Thoracic aorta (tissue), 2 donors: ENCODE measurements at places on chromosomes 11 and 22.

DNA sequence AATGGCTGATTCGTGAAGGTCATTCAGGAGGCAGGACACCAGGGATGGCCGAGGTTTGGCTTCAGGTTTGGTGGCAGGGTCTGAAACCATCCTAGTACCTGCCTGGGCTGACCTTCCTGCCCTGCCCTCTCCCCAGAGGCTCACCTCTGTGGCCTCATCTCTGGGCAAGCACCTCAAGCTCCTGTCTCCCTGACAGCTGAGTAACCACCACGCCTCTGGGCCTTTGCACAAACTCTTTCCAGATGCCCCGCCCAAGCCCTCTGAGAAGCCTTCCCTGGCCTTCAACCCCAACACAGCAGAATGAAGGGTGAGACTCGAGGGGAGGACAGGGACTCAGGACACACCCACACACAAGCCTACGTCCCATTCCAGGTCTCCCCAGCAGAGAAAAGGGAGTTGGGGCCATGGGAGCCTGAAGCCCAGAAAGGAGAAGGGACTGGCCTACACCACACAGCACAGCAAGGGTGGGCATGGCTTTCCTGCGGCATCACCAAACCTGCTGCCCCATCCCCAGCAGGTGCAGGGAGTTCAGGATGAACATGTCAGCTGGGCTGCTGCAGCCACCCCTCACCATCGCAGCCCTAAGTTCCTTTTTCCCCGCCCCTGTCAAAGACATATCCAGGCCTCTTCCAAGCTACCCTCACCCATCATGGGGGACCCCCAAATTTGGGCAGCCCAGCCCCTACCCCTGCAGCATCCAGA, 2.4 kb downstream of the SHISA8 start:
- DNase-seq = no peak
- H3K4me1 ChIP-seq = peaks cover 29% of the 10 kb centered on the region
- no peak overlapping the region for H3K27ac ChIP-seq
- no peak overlapping the region for H3K4me3 ChIP-seq
- peaks cover 27% of the 10 kb centered on the region for H3K27me3 ChIP-seq

GRCh38 chr11:122797651-122798050, 40.6 kb upstream of the CRTAM start:
- H3K27me3 ChIP-seq = no peaks in the 10 kb centered on the region
- H3K4me1 ChIP-seq = no peaks in the 10 kb centered on the region
- no peaks in the 10 kb centered on the region for H3K36me3 ChIP-seq
- H3K4me3 ChIP-seq = no peak overlapping the region
- no peak for DNase-seq

DNA sequence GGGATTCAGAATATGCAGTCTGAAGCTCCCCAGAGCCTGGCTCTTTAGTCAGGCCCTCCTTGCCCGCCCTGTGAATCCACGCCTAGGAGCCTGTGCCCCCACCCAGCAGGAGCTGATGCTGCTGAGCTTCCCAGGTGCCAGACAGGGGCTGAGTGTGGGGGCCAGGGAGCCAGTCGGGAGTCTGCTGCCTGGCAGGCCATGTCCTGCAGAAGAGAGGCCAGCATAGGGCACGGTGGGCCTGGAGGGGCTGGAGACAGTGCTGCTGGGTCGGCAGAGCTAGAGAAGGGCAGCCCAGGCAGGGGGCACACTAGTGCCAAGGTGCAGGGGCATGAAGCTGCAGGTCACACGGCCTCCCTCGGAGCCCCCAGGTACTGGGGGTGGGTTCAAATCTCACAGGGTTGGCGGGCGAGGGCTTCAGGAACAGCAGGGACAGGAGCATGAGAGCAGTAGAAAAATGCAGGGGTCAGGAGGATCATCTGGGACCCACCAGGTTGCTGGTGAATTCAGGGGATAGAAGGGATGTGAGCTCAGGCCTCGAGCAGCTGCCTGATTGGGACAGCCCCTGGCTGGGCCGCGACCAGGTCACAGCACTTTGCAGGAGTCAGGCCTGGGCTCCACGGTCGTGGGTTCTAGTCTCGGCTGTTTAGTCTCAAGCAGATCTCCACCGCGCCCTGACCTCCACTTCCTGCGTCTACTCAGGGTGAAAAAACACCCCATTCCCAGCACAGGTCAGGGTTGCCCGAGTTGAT, 4.1 kb upstream of the SEPTIN5 start:
- H3K27me3 ChIP-seq = no peaks in the 10 kb centered on the region
- H3K4me1 ChIP-seq = peaks cover 5% of the 10 kb centered on the region
- H3K36me3 ChIP-seq = no peaks in the 10 kb centered on the region
- H3K4me3 ChIP-seq = no peak overlapping the region

DNA sequence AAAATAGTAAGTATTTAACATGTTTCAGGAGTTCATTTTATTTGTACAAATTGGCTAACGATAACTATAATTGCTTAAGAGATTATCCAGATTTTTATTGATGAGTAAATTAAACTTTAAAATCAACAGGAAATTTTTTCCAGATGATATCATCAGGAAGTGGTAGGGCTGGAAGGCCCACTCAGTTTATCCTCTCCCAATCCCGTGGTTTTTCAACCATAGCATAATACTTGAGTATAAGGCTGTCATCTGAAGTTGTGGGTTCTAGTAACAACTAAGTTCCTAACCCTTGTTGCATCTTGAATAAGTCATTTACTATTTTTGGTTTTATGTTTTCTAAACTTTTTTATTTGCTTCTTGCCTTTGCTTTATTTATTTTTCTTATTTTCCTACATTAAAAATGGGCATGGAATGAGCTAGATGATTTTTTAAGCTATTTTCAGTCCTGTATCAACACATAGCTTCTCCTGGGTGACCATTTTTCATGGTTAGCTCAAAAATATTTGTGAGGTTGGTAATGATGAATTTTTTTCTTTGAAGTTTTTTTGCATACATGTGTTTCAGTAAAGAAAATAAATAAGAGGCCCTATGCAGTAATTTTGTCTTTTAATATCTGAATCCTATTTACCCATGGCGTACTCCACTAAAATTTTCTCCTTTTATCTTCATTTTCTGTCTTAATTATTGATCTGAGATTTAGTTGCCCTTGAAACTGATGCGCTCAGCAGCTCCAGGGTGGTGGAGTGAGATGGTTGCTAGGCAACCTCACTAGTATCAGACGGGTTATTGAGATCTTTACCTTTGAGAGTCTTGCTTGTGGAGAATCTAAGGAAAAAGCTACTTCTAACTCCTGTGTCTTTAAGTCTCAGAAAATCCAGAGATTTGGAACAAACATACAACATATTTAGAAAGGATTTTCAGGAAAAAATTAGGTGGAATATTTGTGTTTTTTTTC, 452.0 kb upstream of the CCDC179 start:
- no peaks in the 10 kb centered on the region for H3K4me1 ChIP-seq
- H3K27ac ChIP-seq = no peak overlapping the region
- DNase-seq = no peak
- H3K27me3 ChIP-seq = no peaks in the 10 kb centered on the region
- no peak overlapping the region for H3K4me3 ChIP-seq

GRCh38 chr11:117704395-117705100, 92.5 kb downstream of the DSCAML1 start:
- H3K27ac ChIP-seq = no peak overlapping the region
- no peak for DNase-seq
- no peak overlapping the region for H3K4me3 ChIP-seq

GRCh38 chr11:19800714-19801519, 88.3 kb downstream of the NAV2 start:
- no peak for DNase-seq
- H3K4me3 ChIP-seq = no peak overlapping the region
- H3K27ac ChIP-seq = peak overlapping the region; percentile 33
- H3K36me3 ChIP-seq = no peaks in the 10 kb centered on the region
- no peaks in the 10 kb centered on the region for H3K27me3 ChIP-seq
- H3K4me1 ChIP-seq = peaks cover 99% of the 10 kb centered on the region

- no peak overlapping the region for H3K27ac ChIP-seq
- no peak overlapping the region for H3K4me3 ChIP-seq
- no peaks in the 10 kb centered on the region for H3K27me3 ChIP-seq
- no peaks in the 10 kb centered on the region for H3K4me1 ChIP-seq
- peaks cover 1% of the 10 kb centered on the region for H3K36me3 ChIP-seq
- no peak for DNase-seq
Measured at GRCh38 chr22:49767355-49768062, 60.2 kb downstream of the BRD1 start.

GRCh38 chr11:131737357-131737756, 366.9 kb downstream of the NTM start:
- no peaks in the 10 kb centered on the region for H3K4me1 ChIP-seq
- no peak overlapping the region for H3K27ac ChIP-seq
- no peak for DNase-seq
- no peaks in the 10 kb centered on the region for H3K36me3 ChIP-seq

- no peaks in the 10 kb centered on the region for H3K36me3 ChIP-seq
- no peaks in the 10 kb centered on the region for H3K27me3 ChIP-seq
- DNase-seq = no peak
- no peak overlapping the region for H3K27ac ChIP-seq
- H3K4me3 ChIP-seq = no peak overlapping the region
Measured at GRCh38 chr11:103587901-103588788, 448.3 kb upstream of the DDI1 start.

- H3K4me3 ChIP-seq = no peak overlapping the region
- no peak for DNase-seq
- H3K36me3 ChIP-seq = no peaks in the 10 kb centered on the region
- H3K27ac ChIP-seq = no peak overlapping the region
- H3K4me1 ChIP-seq = no peaks in the 10 kb centered on the region
Measured at GRCh38 chr11:71101606-71102005, 150.8 kb downstream of the SHANK2 start.

- H3K27me3 ChIP-seq = no peaks in the 10 kb centered on the region
- DNase-seq = no peak
- no peak overlapping the region for H3K4me3 ChIP-seq
- H3K36me3 ChIP-seq = no peaks in the 10 kb centered on the region
- H3K4me1 ChIP-seq = no peaks in the 10 kb centered on the region
Measured at GRCh38 chr22:36585841-36586240, 56.9 kb upstream of the EIF3D start.

DNA sequence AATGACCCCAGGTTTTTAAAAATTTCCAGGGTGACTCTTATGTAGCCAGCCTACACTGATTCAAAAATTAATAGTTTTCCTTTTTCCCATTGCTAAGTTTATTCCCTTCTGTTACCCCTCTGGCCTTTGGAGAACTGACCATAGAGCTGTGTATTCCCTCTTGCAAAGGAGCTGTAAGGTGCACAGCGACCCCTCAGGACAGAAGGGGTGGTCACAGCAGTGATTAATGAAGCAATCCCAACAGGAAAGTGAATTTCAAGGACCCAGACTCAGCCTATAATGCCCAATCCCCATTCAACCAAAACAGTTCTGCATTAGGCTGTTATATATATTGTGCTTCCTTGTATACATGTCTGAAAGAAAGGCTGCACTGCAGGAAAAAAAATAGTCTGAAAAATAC, 147.1 kb downstream of the WT1 start:
- no peaks in the 10 kb centered on the region for H3K4me1 ChIP-seq
- H3K36me3 ChIP-seq = no peaks in the 10 kb centered on the region
- DNase-seq = no peak
- no peaks in the 10 kb centered on the region for H3K27me3 ChIP-seq
- H3K4me3 ChIP-seq = no peak overlapping the region

DNA sequence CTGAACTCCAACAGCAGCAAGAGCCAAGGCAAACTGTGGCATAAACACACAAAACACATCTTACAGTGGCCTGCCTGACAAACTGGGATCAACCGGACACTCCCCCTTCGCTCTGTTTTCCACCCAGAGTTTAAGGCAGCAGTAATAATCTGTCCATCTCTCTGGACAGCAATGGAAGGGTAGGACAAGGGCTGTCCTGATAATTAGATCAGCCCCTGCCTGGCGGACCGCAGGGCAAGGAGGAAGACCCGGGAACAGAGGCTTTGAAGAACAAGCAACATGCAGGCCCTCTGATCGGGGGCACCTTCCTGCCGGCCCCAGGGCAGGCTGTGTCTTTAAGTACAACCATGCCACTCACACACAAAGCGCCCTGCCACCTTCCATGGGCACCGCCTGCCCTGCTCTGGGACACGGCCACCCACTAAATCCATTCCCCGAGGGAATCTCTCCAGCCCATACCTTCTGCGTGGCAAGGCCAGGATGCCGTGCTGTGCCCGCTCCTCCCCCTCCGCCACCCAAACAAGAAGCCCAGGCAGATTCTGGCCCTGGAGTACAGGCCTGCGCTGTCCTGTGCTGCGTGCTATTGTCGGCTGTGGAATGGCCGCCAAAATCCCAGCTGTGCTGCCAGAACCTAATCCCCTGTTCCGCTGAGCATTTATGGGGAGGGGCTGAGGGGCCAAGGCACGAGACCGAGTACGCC, 38.8 kb downstream of the NUMA1 start:
- peaks cover 48% of the 10 kb centered on the region for H3K4me1 ChIP-seq
- H3K27ac ChIP-seq = peak overlapping the region; percentile 94
- peak overlapping the region; percentile 75 for H3K4me3 ChIP-seq
- peak; percentile 17 for DNase-seq

GRCh38 chr11:119316016-119316728, 758 bp downstream of the MCAM start:
- no peaks in the 10 kb centered on the region for H3K27me3 ChIP-seq
- H3K4me3 ChIP-seq = peak overlapping the region; percentile 85
- peaks cover 74% of the 10 kb centered on the region for H3K4me1 ChIP-seq
- DNase-seq = peak; percentile 76
- H3K27ac ChIP-seq = peak overlapping the region; percentile 98
- peaks cover 29% of the 10 kb centered on the region for H3K36me3 ChIP-seq

GRCh38 chr22:34102633-34103032, 182.4 kb upstream of the LARGE1 start:
- no peaks in the 10 kb centered on the region for H3K27me3 ChIP-seq
- H3K36me3 ChIP-seq = no peaks in the 10 kb centered on the region
- H3K4me3 ChIP-seq = no peak overlapping the region
- H3K4me1 ChIP-seq = no peaks in the 10 kb centered on the region
- no peak overlapping the region for H3K27ac ChIP-seq

GRCh38 chr22:32926600-32926999, 125.1 kb downstream of the TIMP3 start:
- H3K27me3 ChIP-seq = no peaks in the 10 kb centered on the region
- no peaks in the 10 kb centered on the region for H3K36me3 ChIP-seq
- H3K27ac ChIP-seq = no peak overlapping the region
- no peaks in the 10 kb centered on the region for H3K4me1 ChIP-seq
- H3K4me3 ChIP-seq = no peak overlapping the region

- no peak overlapping the region for H3K4me3 ChIP-seq
- no peak for DNase-seq
- H3K27me3 ChIP-seq = no peaks in the 10 kb centered on the region
- H3K36me3 ChIP-seq = no peaks in the 10 kb centered on the region
Measured at GRCh38 chr11:104134745-104135144, 29.2 kb downstream of the PDGFD start.

DNA sequence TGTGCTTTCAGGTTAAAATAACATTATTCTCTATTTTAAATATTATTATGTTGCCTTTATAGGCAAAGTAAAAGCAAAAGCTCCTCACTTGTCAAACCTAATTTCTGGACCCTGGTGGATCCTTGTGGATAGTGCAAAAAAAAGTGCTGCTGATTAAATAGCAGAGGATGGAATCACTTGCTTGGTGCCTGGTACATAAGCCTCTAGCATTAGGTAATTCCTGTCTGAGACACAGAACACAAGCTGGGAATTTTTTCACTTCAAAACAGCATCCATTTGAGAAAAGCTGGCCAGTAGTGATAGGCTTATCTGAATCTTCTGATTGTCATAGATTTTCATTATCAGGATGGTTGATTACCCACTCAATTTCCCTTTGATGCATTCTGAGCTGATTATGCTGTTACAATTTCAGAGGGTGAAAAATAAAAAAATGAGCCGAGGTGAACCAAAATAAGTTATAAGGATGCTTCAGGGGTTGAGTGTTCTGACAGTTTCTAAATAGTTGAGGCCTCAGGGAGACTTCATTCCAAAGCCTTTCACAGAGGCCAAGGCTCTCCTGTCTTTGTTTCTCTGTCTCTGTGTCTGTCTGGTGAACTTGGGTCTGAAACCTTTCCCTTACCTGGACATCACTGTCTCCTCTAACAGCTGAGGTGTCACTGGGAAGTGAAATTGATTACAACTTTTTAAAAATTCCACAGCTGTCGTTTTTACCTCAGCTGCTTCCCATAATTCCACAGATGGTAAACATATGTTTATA, 242.9 kb downstream of the NELL1 start:
- H3K27me3 ChIP-seq = no peaks in the 10 kb centered on the region
- H3K4me3 ChIP-seq = no peak overlapping the region
- no peaks in the 10 kb centered on the region for H3K36me3 ChIP-seq
- H3K27ac ChIP-seq = no peak overlapping the region
- DNase-seq = no peak
